NCI-H69 (cell line): ENCODE measurements at places on chromosomes 16 and 17.
A peak's percentile ranks its signal among the peaks of the same experiment; 100 is the strongest.

DNA sequence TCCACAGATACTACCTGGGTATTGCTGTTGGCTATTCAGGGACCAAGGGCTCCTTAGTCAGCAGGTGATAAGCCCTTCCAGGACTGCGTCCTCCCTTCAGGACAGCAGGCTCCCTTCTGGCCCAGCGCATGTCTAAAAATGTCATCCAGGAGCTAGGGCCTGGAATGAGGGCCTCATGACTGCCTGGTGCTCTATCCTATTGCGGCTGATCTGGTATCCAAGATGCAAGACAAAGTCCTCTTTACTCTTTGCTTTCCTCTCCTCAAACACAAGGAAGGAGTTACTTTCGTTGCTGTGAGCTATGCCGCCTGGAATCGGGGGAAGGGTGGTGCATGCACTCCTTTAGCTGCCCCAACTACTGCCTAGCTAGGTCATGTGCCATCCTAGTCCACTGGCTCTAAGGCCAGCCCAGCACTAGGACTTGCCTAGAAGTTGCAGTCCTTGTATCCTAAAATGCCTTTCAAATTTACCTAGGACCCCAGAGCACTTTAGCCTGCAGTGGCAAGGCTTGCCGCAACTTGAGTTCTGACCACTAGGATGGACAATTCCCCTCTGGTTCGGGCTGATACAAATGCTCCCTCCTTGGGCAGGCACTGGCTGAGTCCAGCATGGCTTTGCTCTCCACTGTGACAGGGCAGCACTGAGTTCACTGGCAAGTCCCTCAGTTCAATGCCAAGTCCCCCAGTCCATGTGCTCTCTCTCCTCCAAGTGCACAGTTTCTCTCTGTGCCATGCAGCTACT lies 10.1 kb upstream of the TMEM219 start:
- DNase-seq: no peak

GRCh38 chr16:48537909-48538745 lies 71.9 kb downstream of the N4BP1 start:
- DNase-seq: no peak

DNA sequence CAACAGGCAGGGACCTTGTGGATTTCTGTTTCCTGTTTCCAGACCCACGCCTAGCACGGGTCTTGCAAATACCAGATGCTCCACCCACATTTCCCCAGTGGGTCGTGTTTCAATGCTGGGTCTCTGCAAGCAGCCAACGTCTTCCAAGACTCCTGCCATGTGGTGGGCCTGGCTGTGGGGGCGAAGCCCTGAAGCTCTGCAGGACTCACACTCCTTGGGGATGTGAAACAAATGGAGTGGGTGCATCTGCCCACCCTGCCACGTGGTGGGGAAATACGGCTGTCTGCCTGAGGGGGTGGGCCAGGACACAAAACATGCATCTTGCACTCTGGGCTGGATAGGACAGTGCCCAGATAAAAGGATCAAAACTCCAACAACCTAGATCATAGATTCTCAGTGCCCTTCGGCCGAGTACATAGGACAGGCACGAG lies 32.6 kb downstream of the FA2H start:
- peak; percentile 7 for DNase-seq

GRCh38 chr17:74012465-74012864 lies 191.0 kb upstream of the RPL38 start:
- peak; percentile 59 for DNase-seq

DNA sequence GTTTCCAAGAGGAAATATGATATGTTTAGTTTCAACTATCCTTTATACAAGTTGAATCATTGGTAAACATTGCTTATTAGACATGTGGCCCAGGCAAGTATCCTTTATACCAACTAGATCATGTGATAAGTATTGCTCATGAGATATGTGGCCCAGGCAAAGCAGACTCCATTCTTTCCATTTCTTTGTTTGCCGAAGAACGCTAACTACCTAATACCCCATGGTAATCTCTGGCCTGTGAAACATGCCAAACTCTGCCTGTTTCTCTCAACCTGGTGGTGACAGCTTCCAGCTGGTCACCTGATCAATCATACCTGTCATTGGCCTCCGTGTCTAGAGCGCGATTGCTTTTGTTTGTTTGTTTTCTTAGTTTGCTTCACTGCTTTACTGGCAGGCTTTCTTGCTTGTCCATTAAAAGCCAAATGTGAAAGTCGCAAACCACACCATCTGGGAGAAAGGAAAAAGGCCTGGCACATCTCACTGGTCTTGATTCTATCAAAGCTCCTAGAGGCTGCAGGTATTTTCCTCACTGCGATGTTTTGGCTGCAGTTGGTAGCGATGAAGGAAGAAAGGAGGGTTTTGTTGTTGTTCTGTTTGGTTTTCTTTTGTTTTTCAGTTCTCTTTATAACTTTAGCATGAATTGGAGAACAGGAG lies 686.2 kb downstream of the KCNJ2 start:
- DNase-seq: peak; percentile 96

GRCh38 chr17:47978324-47978723 lies 7.4 kb downstream of the CDK5RAP3 start:
- peak; percentile 87 for DNase-seq
